ENCODE measurements at places on chromosomes 2 and 18.

DNA sequence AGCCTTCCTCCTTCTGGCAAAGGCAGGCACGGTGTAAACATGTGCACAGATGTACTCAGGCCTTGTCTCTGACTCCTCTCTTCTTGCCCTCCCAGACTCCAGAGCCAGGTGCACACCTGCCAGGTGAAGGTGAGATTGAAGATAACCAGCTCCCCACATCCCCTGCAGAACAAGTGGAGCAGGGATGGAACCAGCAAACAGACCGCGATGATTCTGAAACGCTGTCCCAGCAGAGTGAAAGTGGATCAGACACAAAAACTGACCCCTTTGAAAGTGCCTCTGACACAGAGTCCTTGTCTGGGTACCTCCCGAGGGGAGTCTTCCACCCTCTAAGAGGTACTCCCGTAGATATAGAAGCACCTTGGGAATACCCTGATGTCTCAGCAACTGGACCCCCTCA is 77.2 kb downstream of the ARHGEF4 start:
- DNase-seq, result no peak

DNA sequence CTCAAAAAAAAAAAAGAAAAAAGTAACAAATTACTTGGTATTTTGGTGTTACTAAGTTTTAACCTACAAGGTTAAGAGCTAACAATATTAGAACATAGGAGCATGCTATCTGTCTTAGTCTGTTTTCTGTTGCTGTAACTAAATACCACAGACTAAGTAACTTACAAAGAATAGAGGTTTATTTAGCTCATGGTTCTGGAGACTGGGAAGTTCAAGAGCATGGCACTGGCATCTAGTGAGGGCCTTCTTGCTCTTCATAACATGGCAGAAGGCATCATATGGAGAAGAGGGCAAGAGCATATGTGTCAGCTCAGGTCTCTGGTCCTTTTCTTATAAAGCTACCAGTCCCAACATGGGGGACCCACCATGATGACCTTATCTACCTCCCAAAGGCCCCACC is 36.5 kb downstream of the SMARCAL1 start:
- no peak for DNase-seq

- no peak for DNase-seq
Measured at GRCh38 chr2:104250635-104251034, 603.3 kb upstream of the POU3F3 start.

- DNase-seq, result no peak
Measured at GRCh38 chr2:110940376-110940910, 180.3 kb upstream of the BCL2L11 start.

DNA sequence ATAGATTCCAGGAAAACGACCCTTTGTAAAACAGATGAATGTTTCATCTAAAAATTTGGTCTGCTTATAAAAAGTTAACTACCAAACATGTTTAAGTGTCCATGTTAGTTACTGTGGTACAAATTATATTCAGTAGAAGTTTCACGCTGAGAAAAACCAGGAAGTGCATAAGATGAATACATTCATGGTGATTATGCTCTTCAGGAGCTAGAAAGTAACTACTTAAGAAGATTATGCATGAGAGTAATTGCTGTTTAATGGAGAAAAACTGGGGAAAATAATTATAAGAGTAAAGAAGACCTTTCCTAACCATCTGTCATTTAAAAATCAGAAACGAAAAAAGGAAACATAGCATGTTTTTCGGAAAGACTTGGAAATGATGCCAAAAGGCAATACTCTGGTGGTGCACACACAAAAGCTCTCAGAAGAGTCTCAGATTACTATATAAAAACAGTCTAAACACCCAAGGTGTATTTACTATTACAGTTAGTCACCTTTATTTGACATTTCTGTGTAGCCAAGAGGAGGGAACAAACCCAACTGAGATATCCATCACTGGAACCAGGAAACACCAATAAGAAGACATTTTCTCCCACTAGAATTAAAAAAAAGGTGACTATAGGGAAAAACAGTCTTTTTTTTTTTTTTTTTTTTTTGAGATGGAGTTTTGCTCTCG is 38.8 kb upstream of the METTL21A start:
- DNase-seq, result no peak

Data from stimulated activated CD8-positive, alpha-beta memory T cell treated with anti-CD3 and anti-CD28 coated beads, Interleukin-4, amount 100 ng/mL, for 4 hours (primary cell).